ENCODE measurements at places on chromosomes 6 and 20.
A peak's percentile ranks its signal among the peaks of the same experiment; 100 is the strongest.

GRCh38 chr6:170243791-170244291 lies 47.0 kb downstream of the DLL1 start:
- H3K36me3 ChIP-seq: no peaks in the 10 kb centered on the region
- H3K27ac ChIP-seq: no peak overlapping the region
- H3K4me1 ChIP-seq: no peaks in the 10 kb centered on the region
- no peak overlapping the region for H3K4me3 ChIP-seq

DNA sequence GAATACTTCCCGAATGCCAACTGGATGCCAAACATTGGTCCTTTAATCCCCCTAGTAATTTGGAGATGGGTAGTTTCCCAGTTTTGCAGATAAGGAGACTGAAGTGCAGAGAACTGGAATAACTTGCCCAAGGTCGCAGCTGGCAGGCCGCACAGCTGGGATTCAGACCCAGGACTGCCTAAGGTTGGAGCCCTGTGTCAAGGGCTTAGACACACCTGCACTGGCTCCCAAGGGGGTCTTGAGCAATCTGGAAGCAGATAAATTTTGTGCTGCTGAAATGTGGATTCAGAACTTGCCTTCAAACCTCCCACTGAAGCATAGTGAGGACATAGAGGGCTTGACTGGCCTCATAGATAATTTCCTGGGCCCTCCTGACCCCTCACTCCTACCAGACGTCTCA lies 30.5 kb downstream of the FOXP4 start:
- DNase-seq: no peak
- no peaks in the 10 kb centered on the region for H3K27me3 ChIP-seq
- peaks cover 51% of the 10 kb centered on the region for H3K4me1 ChIP-seq
- peak overlapping the region; percentile 56 for H3K27ac ChIP-seq

DNA sequence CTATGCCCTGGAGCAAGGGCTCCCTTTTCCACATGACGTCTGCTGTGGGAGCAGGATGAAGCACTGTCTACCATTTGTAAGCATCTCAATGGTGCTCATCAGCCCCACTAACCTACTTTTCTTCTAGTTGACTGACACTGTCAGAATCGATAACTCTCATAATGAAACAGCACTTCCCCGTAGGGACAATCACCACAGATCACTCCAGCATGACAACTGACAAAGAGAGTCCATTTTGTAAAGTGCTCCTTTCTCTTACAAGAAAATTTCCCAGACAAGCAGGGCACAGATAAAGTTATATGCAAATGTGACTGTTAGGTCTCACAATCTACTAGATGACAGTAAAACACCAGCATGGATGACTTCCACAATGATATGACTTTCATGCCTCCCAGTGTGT lies 46.4 kb downstream of the HEBP2 start:
- peaks cover 16% of the 10 kb centered on the region for H3K4me1 ChIP-seq
- no peak overlapping the region for H3K27ac ChIP-seq
- H3K36me3 ChIP-seq: peaks cover 12% of the 10 kb centered on the region
- H3K27me3 ChIP-seq: no peaks in the 10 kb centered on the region

GRCh38 chr6:163837691-163838431 lies 423.3 kb downstream of the QKI start:
- peaks cover 51% of the 10 kb centered on the region for H3K27me3 ChIP-seq
- no peak for DNase-seq
- no peak overlapping the region for H3K27ac ChIP-seq
- H3K4me1 ChIP-seq: no peaks in the 10 kb centered on the region

DNA sequence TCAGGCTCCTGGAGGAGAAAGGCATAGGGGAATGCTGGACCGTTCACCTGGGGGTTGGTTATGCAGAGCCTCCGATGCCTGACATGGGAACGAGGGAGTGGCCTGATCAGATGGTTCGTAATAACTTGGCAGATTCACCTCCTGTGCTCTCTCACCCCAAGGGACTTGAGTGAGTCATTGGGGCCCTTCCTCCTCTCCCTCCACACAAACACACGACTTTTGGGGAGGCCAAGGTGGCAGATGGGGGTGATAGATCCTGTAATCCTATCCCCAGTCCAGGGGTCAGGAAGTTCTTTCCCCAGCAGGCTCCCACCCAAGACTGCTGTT lies 45.6 kb upstream of the ARFGEF2 start:
- H3K4me3 ChIP-seq: no peak overlapping the region
- no peak for DNase-seq
- H3K4me1 ChIP-seq: peaks cover 35% of the 10 kb centered on the region
- no peaks in the 10 kb centered on the region for H3K27me3 ChIP-seq

DNA sequence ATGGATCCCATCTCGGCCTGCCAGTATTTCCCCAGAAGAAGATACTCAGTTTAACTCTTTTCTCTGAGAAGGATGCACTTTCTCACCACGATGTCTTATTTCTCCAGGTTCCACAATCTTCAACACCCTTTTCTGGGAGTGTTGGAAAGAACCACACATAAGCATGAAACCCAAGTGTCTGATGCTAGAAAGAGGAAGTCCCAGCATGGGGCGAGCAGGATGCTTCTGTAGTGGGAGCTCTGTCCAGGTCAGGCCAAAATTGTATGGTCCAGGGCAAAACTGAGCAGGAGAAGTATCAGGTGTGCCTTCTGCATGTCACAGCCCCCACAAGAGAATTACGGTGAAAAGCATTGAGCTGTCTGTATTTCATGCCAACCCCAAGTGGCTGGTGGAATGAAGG lies 11.0 kb downstream of the TREM1 start:
- no peak overlapping the region for H3K4me3 ChIP-seq
- H3K27me3 ChIP-seq: peaks cover 36% of the 10 kb centered on the region
- no peak for DNase-seq
- no peaks in the 10 kb centered on the region for H3K36me3 ChIP-seq

DNA sequence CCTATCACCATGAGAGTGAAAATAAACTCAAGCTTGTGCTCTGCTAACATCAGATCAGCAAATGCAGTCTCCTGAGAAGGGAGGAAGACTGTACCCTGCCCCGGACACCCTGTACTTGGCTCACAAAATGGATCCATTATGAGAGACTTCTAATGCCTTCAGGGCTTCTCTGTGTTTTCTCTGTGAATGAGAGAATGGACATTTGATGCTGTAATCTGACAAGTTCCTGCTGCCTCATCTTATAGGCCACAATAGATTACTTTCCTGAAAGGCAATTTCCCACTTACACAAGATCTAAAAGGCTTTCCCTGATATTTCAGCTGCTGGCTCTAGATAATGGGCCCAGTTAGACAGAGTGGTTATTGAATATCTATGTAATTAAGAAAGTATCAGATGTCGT lies 117.2 kb downstream of the OTOR start:
- H3K4me1 ChIP-seq: no peaks in the 10 kb centered on the region
- H3K36me3 ChIP-seq: no peaks in the 10 kb centered on the region
- no peak overlapping the region for H3K4me3 ChIP-seq
- no peak overlapping the region for H3K27ac ChIP-seq

DNA sequence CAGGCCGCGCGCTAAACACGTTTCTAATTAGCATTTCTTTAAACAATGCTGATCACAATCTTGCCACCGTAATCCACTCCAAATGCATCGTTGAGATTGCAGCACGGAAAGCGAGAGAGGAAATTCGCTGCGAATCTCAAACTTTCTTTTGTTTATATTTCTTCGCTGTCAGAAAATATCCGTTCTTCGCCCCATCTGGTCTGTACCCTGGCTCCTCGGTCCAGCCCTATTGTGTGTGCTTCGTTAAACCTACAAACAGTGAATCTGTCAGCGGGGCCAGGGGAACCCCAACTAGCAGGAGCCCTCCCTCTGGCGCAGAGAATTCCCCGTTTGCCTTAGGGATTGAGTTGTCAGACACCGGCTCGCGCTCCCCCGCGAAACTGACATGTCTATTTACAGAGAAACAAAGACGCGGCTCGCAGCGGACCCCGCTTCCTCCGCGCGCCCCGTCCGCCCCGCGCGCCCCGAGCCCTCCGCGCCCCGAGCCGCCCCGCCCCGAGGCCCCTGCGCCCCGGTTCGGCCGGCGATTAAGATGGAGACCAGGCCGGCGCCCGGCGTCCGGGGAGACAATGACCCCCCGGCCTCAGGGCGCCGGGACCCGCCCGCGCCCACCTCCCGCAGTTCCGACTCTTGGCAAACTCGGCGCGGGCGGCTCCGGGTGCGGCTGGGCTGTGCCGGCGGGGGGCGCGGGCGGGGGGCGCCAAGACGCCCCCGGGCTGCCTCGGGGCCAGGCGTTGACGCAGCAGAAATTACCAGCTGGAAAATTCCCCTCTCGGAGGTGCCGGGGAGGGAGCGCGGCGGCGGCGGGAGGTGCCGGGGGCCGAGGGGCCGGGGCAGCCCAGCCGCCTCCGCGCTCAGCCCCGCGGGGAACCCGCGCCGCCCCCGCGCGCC lies 874 bp downstream of the ZBTB46 start:
- no peaks in the 10 kb centered on the region for H3K36me3 ChIP-seq
- peak overlapping the region; percentile 35 for H3K4me3 ChIP-seq
- H3K27me3 ChIP-seq: peaks cover 12% of the 10 kb centered on the region
- DNase-seq: no peak
- peaks cover 14% of the 10 kb centered on the region for H3K4me1 ChIP-seq

DNA sequence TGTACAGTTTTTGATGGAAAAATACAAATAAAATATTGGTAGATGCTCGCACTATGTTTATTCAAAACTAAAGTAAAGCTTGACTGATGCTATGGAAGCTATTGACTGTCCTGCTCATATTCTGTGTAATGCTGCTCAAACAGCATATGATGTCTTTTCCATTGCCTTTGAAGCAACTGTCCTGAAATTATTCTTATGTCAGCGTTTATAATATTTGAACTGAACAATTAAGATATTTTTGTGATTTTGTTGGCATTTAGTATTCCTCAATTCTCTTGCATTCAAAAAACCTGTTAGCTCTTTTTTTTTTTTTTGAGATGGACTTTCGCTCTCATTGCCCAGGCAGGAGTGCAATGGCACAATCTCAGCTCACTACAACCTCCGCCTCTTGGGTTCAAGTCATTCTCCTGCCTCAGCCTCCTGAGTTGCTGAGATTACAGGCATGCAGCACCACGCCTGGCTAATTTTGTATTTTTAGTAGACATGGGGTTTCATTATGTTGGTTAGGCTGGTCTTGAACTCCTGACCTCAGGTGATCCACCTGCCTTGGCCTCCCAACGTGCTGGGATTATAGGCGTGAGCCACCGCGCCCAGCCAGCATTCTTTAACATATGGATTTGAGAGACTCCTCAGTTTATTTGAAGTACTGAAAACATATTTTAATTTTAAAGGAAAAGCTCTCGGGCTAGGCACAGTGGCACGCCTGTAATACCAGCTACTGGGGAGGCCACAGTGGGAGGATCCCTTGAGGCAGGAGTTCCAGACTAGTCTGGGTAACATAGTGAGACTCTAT lies 5.3 kb upstream of the DNAAF9 start:
- H3K27me3 ChIP-seq: no peaks in the 10 kb centered on the region
- H3K27ac ChIP-seq: no peak overlapping the region
- H3K36me3 ChIP-seq: no peaks in the 10 kb centered on the region
- peaks cover 5% of the 10 kb centered on the region for H3K4me1 ChIP-seq
- no peak for DNase-seq

DNA sequence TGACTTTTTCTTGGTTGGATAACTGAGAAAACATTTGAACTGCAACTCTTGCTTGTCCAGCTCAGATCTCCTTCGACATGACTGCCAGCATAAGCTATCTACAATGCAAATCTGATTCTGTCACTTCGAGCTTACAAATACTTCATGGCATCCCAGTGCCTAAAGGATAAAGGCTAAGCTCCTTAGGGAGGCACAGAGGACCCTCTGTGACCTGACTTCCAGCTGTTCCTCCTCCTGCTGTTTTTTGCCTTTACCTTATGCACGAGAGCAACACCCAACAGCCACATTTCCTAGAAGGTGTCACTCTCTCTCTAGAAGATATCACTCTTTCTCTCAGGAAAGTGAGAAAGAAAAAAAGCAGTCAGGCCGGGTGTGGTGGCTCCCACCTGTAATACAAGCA lies 23.4 kb downstream of the SLC17A5 start:
- H3K27me3 ChIP-seq: no peaks in the 10 kb centered on the region
- no peak overlapping the region for H3K27ac ChIP-seq

GRCh38 chr6:125574604-125575003 lies 174.8 kb upstream of the HEY2 start:
- no peaks in the 10 kb centered on the region for H3K36me3 ChIP-seq
- H3K4me1 ChIP-seq: no peaks in the 10 kb centered on the region
- no peak overlapping the region for H3K27ac ChIP-seq
- H3K4me3 ChIP-seq: no peak overlapping the region

DNA sequence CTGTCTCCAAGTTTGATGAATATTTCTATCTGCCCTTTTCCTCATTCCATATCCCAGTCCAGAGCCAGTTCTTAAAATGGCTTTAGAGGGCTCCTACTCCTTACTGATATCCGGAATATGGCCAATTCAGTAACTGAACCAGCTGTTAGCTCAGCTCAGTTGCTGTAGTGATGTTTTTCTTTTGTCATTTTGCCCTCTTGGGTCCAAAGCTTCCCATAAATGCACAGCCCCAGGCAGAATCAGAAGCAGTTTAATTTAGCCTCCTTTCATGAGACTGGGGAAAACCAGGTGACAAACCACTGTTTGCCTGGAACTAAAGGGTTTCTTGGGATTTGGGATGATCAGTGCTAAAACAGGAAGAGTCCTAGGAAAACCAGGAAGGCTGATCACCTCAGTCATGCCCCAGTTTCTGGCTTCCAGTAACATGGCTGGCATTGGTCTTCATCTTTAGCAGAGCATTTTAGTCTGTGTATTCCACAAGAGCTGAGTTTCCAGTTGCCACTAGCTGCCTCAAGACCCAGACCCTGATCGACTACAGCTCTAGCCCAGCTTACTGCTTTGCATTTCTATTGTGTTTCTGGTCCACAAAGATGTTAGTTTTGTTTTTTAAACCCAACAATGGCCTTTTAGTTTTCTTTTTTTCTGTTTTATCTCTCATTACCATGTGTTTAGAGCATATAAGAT lies 40.6 kb upstream of the REV3L start:
- H3K4me1 ChIP-seq: no peaks in the 10 kb centered on the region
- H3K27ac ChIP-seq: no peak overlapping the region
- H3K4me3 ChIP-seq: no peak overlapping the region

GRCh38 chr20:25296094-25297093 lies 48.5 kb downstream of the PYGB start:
- H3K4me3 ChIP-seq: no peak overlapping the region
- no peak overlapping the region for H3K27ac ChIP-seq
- no peaks in the 10 kb centered on the region for H3K4me1 ChIP-seq
- H3K27me3 ChIP-seq: no peaks in the 10 kb centered on the region
- no peak for DNase-seq

DNA sequence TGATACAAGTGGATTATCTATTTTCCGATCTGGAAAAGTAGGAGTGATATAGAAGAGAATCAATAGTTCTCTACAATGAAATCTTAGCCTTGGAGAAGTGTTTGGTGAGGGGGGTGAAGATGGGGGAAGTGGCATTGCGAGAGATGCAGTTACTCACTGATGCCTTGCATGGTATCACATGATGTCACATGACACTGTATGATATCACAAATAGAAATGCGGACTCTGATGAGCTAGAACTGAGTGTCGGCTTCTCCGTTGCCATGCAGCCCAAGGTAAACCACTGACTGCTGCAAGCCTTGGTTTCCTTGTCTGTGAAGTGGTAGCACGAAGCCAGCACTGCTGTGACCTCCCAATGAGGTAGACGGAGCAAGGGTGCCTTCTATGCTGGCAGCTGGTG lies 403.3 kb upstream of the AGPAT4 start:
- peaks cover 4% of the 10 kb centered on the region for H3K27me3 ChIP-seq
- no peaks in the 10 kb centered on the region for H3K36me3 ChIP-seq
- no peaks in the 10 kb centered on the region for H3K4me1 ChIP-seq
- no peak for DNase-seq

GRCh38 chr6:28769626-28770402 lies 154.0 kb downstream of the TRIM27 start:
- peaks cover 15% of the 10 kb centered on the region for H3K27me3 ChIP-seq
- no peak overlapping the region for H3K4me3 ChIP-seq
- peak; percentile 34 for DNase-seq
- H3K36me3 ChIP-seq: no peaks in the 10 kb centered on the region
- H3K4me1 ChIP-seq: no peaks in the 10 kb centered on the region
- H3K27ac ChIP-seq: no peak overlapping the region

GRCh38 chr6:125871365-125871764 lies 80.6 kb downstream of the NCOA7 start:
- no peaks in the 10 kb centered on the region for H3K27me3 ChIP-seq
- H3K27ac ChIP-seq: peak overlapping the region; percentile 75
- peaks cover 69% of the 10 kb centered on the region for H3K4me1 ChIP-seq
- DNase-seq: no peak

Measured in PC-9 (cell line).